ENCODE measurements at places on chromosomes 5 and 9.
A peak's percentile ranks its signal among the peaks of the same experiment; 100 is the strongest.

DNA sequence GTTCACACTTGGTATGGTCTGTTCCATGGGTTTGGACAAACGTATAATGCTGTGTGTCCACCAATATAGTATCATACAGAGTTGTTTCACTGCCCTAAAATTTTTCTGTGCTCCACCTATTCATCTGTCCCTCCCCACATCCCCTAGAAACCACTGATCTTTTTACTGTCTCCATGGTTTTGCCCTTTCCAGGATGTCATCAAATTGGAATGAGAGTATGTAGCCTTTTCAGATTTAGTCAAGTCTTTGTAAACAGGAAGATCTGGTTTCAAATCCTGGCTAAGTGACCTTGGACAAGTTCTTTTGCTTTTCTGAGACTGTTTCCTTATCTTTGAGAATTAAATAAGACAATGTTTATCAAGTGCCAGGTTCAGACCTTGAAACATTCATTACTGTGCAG, 13.2 kb upstream of the LVRN start:
- no peak for DNase-seq

- DNase-seq: no peak
These were observed 98.4 kb upstream of the RANBP6 start for GRCh38 chr9:6113819-6114218.

- DNase-seq: no peak
These were observed 34.9 kb upstream of the RPS23 start for GRCh38 chr5:82313016-82313415.

- no peak for DNase-seq
These were observed 74.0 kb upstream of the PRLR start for GRCh38 chr5:35304291-35304690.

DNA sequence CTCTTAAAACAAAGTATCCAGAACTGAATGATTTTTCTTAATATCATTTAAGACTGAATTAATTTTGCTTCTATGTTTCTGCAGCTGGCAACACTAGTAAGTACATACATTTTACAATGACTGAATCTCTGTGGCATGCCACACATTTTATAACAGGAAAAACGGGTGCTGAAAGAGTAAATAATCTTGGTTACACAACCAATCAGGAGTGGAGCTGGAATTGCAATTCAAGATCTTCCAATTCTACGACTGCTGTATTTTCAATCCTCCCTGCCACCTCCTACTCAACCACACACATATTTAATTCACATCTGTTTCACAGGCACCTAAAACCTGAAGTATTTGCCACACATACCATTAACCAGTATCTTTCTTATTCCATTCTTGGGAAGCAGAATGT, 52.7 kb upstream of the NR5A1 start:
- no peak for DNase-seq

DNA sequence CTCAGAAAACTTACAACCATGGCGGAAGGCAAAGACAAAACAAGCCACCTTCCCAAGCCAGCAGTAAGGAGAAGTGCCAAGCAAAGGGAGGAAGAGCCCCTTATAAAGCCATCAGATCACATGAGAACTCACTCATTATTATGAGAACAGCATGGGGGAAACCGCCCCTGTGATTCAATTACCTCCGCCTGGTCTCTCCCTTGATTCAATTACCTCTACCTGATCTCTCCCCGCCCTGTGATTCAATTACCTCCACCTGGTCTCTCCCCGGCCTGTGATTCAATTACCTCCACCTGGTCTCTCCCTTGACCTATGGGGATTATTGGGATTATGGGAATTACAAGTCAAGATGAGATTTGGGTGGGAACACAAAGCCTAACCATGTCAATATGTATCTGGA, 467.3 kb upstream of the FTMT start:
- no peak for DNase-seq

GRCh38 chr5:107485184-107485583, 185.6 kb downstream of the EFNA5 start:
- no peak for DNase-seq

GRCh38 chr5:61084658-61085057, 77.6 kb downstream of the SMIM15 start:
- no peak for DNase-seq

- DNase-seq: no peak
These were observed 382.4 kb downstream of the CDK5RAP2 start for GRCh38 chr9:120197605-120198004.

DNA sequence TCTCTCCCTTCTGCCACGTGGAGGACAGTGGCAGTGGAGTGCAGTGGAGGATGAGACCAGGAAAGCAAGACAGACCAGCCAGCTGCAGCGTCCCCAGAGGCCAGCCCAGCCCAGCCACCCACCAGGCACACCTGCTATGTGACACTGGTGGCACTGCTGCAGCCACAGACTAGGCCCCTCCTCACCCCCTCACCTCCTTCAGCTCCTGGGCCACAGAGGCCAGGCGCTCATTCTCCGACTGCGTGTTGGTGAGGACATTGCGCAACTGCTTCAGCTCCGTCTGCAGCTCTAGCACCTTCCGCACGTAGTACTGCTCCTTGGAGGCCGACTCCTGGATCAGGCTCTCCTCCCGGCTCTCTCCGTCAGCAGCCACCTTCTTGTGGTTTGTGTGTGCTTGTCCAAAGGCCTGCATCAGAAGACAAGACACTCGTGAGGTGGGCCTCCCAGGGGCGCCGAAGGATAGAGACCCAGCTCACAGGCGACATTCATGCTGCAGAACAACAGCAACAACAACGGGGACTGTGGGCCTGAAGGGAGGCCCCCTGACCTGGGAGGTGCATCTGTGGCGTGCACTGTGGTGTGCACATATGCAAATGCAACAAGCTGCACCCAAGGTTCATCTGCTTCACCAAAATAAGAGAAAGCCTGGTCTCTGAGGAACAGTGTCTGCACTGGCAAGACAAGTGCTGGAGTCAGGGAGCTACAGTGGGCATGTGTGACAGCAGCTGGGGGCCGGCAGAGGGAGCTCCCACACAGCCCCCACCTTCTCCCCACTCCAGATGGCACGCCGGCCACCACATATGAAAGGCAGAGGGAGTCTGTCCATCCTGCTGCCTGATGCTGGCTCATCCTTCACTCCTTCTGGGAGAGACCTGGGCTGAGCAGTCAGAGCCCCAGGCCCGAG, 35.5 kb downstream of the BICD2 start:
- DNase-seq: no peak

GRCh38 chr5:96143450-96143849, 181.8 kb upstream of the ELL2 start:
- DNase-seq: no peak

GRCh38 chr5:149420545-149421371, 41.7 kb upstream of the IL17B start:
- DNase-seq: no peak

- DNase-seq: no peak
These were observed 33.9 kb downstream of the CNOT8 start for GRCh38 chr5:154892369-154892771.

DNA sequence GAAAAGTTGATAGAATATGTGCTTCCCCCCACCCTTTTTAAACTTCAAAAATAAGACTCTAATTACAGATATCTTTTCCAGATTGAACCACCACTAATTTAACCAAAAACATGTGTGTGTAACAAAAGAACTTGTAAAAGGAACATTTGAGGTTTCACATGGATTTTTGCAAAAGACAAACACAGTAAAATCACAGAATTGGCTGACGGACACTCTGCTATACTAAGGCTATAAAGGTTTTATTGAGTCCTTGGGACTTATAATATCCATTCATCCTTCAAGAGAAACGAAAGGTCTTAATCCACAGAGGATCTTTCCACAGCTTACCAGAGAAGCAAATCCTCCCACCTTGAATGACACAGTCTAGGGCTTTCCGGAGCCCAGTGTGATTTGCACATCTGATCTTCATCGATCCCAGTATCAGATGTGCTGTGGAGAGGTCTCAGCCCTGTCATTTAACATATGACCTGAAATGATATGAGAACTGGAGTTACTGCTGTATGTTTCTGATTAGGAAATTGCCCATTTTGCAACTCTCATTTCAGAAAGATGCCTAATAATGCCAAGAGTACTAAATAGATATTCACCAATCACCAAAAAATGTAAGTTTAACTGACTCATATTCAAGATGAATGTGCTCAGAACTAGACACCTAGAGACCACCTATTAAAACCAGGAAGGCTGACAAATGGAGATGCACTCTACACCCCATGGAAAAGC, 256.5 kb upstream of the FBXL7 start:
- no peak for DNase-seq

DNA sequence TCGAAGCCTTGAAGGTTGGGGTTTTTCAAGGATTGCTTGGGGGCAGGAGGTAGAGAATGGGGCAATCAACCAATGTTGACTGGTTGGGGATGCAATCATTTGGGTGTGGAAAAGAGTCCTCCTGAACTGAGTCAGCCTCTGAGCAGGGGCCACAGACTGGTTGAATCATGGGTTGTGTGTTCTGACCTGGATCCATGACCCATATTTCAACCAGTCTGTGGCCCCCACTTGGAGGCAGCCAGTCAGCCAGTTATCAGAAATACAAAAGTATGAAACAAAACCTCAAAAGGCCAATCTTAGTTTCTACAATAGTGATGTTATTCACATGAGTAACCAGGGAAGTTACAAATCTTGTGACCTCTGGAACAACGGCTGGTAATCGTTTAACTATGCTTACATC, 81.4 kb upstream of the RANBP6 start:
- peak; percentile 23 for DNase-seq

- no peak for DNase-seq
These were observed 101.7 kb downstream of the LMNB1 start for GRCh38 chr5:126878634-126879033.

GRCh38 chr5:141359790-141360426, at the start of gene PCDHGB2:
PCDHGB2 (plus strand) TSS chr5:141359994; CDS start chr5:141360136, 142 bp downstream.
- DNase-seq: no peak

GRCh38 chr5:138601444-138601843, 26.2 kb upstream of the HSPA9 start:
- DNase-seq: no peak

DNA sequence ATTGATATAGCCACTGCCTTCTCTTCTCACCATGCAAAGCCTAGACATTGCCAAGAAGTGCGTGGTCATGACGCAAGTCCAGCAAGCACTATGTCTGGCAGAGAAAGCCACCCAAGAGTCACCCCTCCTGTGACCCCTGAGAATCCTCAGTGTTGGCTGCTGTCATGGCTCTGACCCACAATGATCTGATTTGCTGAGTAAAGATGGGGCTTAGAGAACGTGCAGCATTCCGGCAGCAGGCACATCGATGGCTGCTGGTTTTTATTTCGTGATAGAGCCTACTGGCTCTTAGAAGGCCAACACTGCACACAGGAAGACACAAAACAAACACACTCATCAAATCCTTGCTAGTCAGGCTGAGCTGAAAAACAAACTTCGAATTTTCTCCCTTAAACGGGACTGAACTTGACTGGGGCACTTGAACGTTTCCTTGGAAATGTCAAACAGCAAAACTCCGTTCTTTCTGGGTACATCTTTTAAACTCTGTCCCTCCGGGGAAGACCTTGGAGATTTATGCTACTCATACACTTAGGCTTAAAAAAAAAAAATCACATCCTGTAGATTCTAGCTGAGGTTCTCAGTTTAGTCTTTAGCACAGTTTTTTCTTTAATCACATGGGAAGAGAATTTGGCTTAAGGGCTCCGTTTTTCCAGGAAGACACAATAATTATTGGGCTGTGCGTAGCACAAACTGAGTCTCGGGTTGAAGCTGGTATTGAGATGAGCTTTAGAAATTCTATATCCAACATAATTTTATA, 88.2 kb upstream of the BASP1 start:
- DNase-seq: no peak

- peak; percentile 98 for DNase-seq
These were observed at the start of gene PHPT1 for GRCh38 chr9:136849038-136849959. PHPT1 (plus strand) TSS chr9:136849409; CDS start chr9:136849431, 22 bp downstream.

GRCh38 chr5:136780518-136780917, 415.2 kb upstream of the TRPC7 start:
- DNase-seq: no peak

GRCh38 chr5:147417135-147417813, 92.6 kb downstream of the DPYSL3 start:
- no peak for DNase-seq

DNA sequence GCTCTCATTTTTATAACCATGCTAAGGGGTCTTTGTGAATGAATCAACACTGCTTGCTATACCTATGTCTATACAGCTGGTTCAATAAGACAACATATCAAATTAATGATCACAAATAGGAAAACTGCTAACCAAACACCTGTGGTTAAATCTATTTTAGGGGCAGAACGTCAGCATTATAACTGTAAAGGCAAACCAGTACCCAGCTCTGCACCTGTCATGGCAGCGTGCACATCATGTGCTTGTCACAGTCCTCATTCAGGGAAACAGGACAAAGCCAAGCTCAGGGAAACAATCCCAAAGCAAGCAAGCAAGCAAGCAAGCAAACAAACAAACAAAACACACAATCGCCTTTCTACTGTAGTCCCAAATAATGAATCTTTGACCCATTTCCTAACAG, 277.7 kb upstream of the DAP start:
- no peak for DNase-seq

GRCh38 chr9:110029429-110029955, 178.5 kb downstream of the C9orf152 start:
- no peak for DNase-seq

DNA sequence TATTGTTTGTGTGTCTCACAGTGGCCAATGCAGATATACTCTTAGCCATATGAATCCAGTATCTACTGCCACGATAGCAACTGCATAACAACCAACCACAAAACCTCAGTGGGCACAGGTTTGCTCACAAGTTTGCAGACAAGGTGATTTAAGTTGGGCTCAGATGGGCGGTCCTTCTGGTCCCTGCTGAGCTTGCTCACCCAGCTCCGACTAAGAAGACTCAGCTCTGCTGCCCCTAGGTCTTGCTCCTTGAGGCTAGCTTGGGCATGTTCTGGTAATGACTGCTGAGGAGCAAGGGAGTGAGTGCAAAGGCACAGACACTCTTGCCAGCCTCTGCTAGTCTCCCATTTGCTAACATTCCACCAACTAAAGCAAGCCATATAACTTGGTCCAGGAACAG, 52.6 kb downstream of the MTX3 start:
- DNase-seq: peak; percentile 21

DNA sequence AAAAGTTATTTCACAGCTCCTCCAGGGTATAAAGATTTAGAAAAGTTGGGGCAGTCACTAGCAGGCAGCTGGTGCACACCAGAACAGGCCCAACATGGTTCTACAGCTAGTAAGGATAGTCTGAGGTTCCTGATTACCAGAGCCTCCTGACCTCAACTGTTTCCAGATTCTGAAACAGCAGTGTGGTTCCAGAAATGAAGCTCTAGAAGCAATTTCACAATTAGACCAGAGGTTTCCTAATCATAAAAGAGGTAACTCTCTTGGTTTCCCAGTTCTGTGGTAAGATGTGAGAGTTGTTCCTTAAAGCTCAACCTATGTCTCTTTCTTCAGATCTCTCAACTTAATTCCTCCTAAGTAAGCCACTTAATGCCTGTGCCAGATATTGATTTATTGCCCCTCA, 11.9 kb downstream of the AGTPBP1 start:
- DNase-seq: no peak

GRCh38 chr9:104958751-104959150, 30.8 kb upstream of the ABCA1 start:
- DNase-seq: no peak

DNA sequence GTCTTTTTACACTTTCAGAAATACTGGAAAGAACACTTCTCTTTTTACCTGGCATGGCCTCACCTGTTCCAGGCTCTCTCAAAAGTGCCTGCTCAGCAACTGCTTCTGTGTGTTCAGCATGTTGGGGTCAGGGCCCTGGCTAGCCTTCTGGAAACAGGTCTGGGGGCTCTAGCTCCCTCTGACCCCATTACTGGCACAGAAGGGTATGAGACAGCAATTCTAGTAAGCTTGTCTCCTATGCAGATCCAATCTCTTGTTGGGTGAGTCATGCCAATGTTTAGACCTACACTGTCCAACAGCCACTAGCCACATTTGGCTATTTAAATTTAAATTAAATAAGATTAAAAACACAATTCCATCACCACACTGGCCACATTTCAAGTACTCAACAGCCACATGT, 80.8 kb downstream of the MAPKAP1 start:
- no peak for DNase-seq

Data from activated CD4-positive, alpha-beta T cell treated with anti-CD3 and anti-CD28 coated beads for 48 hours (primary cell).